ENCODE measurements at places on chromosomes 11 and 22.
A peak's percentile ranks its signal among the peaks of the same experiment; 100 is the strongest.

GRCh38 chr11:19604679-19605375 is 107.8 kb upstream of the NAV2 start:
- no peak for DNase-seq

- DNase-seq, result no peak
Measured at GRCh38 chr22:29744902-29745301, 21.9 kb downstream of the ZMAT5 start.

GRCh38 chr11:16001899-16002426 is 354.4 kb downstream of the SOX6 start:
- no peak for DNase-seq

DNA sequence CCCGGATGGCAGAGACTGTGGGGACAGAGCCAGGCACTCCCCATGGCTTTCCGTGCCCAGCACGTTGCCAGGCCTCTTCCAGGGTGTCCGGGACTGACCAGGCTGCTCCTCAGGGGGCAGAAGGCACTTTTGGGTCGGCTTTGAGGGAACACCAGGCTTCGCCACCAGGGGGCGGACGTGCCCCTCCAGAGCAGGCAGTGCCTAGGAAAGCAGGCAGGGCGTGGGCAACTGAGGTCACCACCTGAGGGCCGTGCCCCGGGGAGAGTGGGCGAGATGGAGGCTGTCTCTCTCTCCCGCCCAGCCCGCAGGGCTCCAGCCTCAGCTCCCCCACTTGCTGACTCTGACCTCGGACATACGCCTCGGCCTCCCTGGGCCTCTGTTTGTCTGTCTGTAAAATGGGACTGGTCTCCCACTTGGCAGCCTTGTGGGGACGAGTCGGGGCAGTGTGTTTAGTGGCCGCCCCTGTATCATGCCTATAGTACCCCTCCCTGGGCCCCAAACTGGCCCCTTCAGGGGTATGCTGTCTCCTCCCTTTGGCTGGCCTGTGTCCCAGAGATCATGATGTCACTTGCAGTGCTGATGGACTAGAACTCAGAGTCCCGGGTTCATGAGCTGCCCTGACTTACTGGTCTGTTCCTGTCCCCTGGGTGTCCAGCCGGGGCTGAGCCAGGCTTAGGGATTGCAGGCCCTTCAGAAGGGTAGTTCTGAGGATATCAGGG is 4.4 kb upstream of the PRR5 start:
- DNase-seq, result peak; percentile 74

GRCh38 chr11:47099214-47099917 is 77.3 kb downstream of the ARFGAP2 start:
- DNase-seq, result no peak

- no peak for DNase-seq
Measured at GRCh38 chr22:45991098-45991497, 14.1 kb upstream of the WNT7B start.

DNA sequence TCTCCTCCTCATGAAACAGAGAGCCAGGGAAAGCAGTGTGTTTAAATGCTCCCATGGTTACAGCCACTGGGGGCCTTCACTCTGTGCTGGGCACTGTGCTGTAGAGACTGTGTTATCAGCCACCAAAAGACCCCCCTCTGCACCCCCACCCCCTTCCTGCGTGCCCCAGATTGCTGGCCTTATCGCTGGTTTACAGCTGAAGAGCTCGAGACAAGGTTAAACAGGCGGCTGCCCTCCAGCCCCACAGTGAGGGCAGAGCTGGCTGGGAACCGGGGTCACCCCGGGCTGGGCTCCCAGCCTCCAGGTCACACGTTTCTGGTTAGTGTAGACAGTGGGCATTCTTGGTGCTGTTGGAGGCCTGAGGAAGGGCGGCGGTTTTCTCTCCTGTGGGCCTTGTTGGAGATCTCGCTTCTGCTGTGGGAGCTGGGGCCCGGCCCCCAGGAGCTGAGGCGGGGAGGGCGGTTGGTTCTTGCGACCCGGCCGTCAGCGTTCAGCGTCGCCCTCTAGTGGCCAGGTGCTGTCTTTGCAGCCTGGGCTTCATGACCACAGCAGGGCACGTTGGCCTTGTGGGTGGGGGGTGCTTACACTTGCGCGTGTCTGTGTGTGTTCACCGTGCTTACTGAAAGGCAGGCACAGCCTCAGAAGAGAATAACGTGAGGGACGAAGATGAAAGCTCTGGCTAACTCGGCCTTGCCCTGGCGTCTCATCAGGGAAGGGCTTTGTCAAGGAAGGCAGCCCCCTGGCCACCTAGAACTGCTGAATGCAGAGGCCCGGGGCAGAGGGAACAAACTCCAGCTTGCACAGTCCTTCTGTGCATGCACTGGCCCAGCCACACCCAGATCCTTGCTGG is 40.8 kb downstream of the TBC1D22A start:
- DNase-seq, result peak; percentile 37

DNA sequence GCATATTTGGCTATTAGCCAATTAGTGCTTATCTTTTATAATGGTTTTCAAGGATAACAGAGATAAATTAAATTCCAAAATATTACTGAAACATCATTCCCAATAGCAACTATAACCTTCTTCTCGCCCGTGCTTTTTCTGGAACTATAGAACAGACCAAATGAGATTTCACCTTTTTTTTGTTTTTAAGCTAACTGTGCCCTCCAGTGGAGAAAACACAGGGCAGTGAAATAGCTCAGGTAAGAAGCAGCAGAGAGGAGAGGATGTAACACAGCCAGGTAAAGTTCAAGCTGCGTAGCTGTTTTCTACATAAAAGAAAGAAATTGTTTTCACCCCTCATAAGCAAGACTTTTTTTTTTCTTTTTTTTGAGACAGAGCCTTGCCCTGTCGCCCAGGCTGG is 28.2 kb downstream of the HSD17B12 start:
- DNase-seq, result no peak

DNA sequence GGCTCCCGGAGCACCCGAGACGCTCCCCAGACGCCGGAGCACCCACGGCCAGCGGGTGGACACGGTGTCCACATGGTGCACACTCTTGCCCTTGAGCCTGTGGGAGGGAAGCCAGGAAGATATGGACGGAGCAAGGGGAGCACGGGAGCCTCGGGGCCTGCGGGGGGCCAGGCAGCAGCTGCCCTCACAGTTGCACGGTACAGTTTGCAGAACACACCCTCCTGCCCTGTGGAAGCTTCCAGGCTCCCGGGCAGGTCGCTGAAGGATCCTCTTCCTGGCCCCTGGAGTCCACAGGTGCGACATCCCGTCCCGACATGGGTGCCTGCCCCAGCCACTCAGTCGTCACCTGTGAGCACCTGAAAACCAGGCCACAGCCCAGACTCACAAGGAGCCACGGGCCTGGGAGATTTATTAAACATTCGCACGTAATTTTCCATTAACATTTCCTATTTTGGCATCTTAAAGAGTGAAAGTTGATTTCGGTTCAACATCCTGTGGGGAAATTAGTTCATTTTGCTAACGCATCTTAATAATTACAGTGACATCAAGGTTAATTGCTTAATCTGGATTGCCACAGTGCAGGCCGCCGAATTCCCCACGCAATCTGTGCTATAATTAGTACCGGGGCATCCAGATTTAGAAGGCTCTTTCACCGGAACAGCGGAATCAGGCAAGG is 253.3 kb downstream of the BRD1 start:
- no peak for DNase-seq

GRCh38 chr11:660681-661444 is 23.8 kb downstream of the DRD4 start:
- no peak for DNase-seq

- no peak for DNase-seq
Measured at GRCh38 chr11:93718057-93718563, 23.2 kb downstream of the TAF1D start.

DNA sequence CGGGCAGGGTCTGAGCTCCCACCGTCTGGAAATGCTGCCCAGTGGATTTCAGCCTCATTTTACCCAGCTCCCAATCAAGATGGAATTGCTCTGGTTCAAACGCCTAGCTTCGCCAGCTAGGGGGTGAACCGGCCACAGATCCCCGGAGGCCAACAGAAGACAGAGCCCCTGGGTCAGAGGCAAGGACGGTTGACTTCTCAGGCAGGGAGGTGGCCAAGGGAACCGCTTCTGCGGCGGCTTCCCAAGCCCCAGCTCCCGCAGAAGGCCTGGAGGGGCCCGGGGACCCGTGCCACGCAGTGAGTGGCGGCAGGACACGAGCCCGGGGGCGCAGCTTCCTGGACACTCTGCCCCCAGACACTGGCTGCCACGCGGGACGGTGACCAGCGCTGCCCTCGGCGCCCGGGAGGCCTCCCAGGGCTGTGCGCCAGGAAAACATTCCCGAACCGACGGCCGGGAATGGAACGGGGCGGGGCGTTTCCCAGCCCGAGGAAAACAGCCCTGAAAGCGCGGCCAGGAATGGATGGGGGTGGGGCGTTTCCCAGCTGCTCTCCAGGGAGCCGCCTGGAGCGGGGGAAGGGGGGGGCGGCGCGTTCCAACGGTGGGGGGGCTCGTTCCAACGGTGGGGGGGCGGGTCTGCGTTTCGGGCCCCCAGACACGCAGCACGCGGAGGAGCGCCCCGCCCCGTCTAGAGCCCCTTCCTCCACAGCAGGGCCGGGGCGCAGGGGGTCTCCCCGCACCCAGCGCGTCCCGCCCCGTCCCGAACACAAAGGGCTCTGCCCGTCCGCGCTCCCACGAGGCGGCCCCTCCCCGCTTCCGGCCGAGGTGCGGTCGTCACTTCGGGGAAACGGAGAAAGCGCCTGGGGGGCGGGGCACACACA is 13.5 kb upstream of the B4GALNT4 start:
- peak; percentile 73 for DNase-seq

DNA sequence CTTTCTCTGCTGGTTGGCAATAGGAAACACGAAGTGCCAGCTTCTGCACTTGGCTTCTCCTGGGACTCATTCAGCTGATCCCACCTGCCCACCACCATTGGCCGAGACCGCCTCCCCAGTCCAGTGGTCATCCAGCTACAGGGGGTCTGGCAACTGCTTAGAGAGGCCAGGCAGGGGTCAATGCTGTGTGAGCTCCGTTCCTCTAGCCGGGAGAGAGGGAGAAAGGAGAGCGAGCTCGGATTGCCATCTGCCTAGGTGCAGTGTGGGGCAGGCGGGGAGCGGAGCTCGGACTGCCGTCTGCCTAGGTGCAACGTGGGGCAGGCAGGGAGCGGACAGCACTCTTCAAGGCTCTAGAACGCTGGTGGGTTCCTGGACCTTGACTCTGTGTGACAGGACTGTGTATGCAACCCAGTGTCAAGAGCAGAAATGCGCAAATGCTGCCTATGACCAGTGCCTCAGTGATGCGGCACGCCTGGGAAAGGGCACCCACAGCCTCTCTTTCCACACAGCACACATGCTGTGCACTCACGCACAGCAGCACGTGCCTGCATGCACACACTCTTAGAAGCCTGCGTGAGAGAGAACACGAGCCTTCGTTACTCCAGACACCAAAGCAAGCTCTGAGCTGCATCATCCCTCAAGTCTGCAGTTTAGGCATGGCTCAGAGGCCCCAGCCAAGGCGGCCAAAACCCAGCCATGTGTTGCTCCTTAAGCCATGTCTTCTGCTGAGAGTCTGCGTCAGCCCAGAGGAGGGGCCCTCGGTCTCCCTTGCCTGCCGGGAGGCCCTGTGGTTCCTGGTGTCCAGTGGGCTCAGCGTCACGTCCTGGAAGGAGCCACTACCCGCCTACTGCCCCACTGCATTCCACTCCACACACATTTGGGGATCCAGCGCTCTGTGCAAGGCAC is 26.8 kb upstream of the JAM3 start:
- DNase-seq, result no peak

- no peak for DNase-seq
Measured at GRCh38 chr11:6468712-6469495, 4.8 kb downstream of the TRIM3 start.

DNA sequence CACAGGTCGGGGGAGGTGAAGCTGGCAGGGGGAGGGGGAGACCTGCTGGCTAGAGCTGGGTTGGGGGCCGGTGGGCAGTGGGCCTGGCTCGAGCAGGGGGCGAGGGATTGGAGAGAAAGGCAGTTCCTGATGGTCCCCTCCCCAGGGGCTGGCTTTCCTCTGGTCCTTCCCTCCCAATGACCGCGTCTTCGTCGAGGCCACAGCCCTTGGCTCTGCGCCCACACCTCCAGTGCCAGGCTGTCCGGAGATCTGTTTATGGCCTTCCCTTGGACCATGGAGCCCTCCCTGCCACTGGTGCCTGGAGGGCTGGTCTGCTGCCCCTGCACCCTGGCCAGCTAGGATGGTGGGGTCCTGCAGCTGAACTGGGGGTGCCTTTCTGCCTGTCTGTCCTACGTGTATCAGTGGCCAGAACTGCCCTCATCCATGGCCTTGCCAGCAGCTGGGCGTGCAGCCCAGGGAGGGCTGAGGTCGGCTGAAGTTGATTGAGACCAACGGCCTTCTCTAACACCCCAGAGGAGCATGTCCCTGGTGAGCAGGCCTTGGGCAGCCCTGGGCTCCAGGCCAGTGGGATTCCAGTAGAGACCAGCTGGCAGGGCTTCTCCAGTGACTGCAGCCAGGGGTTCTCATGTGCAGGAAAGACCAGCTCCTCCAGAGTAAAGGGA is 12.3 kb downstream of the TANGO2 start:
- no peak for DNase-seq

DNA sequence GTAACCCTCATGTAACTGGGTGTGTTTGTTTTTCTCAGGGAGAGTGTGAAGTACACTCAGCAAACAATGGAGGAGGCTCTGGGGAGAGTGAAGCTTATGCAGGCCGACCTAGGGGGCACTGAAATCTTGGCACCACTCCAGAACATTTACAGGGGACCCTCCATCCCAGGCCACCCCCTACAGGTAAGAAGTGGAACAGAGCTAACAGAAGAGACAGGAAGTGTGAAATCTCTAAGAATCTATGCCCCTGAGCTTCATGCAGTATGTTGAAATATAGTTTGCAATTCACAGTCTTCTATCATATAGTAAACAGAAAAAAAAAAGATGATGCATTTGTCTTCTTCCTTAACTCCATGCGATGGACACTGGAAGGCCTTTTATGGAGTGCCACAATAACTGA is 8.4 kb downstream of the VWA5A start:
- no peak for DNase-seq

DNA sequence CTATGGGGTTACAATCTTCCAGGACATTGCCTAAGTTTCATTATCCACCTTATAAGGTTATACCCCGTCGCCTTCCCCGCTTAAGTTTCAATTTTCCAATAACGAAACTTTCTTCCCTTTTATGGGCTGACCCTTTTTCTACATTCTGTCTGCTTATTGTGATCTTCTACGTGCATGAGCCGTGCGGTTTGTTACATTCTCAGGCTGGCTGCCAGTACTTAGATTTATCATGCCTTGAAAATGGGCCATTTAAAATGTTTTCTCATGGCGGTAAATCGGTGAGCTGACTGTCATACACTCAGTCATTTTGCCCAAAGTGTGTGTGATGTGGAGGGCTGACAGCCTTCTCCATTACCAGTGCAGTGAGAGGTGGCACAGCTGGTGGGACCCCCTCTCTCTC is 23.3 kb downstream of the DGCR6L start:
- no peak for DNase-seq

- no peak for DNase-seq
Measured at GRCh38 chr22:26327306-26327705, 101.8 kb upstream of the ASPHD2 start.

- no peak for DNase-seq
Measured at GRCh38 chr11:36122671-36123070, 166.6 kb downstream of the COMMD9 start.

- DNase-seq, result no peak
Measured at GRCh38 chr11:76603202-76603601, 67.3 kb downstream of the LRRC32 start.

DNA sequence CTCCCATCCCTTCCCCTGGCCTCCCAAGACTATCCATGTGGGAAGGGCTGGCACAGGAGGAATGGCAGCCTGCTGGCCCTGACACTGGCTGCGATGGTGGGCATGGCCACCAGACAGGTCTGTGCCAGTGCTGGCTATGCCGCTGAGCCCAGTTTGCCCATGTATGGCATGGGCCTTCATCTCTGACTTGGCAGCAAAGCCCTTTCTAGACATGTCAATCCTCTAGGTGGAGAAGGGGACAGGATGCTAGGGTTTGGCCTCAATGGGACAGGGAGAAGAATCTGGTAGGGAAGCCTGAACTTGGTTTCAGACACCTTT is 8.8 kb downstream of the ZP1 start:
- DNase-seq, result no peak
